Neural crest cell (in vitro differentiated cells): ENCODE measurements at places on chromosomes 4 and X.

DNA sequence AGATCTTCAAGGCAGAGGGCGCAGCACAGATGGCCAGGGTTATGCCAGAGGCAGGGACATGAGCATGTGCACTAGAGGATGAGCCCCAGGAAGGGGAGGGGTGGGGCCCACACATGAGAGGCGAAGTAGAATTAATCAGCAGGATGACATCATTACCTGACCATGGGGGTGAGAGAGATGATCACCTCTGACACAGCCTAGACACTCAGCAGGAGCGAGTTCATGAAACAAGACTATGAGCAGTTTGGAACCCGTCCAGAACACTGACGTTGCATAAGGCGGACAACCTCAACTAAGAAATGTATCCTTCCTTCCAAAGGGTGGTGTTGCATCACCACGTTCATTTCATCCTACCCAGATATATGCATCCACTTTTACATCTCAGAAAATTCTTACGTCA is 446.7 kb upstream of the TENM3 start:
- DNase-seq, result no peak

- no peak for DNase-seq
Measured at GRCh38 chrX:79290596-79290995, 76.5 kb downstream of the ITM2A start.

- no peak for DNase-seq
Measured at GRCh38 chr4:20019310-20020015, 232.2 kb upstream of the SLIT2 start.

DNA sequence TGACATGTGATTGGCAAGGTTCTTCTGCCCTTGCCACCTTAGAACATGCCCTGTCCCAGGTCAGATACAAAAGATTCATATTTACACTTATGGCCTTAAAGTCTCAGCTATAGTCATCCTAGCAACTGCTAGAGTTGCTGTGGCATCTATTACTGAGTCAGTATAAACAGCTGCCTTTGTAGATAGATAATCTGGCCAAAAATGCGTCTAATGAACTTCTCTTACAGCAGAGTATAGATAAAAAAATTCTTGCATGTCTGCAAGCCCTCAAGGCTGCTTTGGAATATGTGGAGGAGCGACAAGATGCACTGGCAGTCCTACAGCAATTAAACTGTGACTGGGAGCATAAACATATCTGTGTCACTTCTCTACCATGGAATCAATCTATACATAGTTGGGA is 1209.7 kb upstream of the PABPC4L start:
- DNase-seq, result no peak

GRCh38 chr4:172601195-172601594 is 567.4 kb upstream of the GALNT7 start:
- DNase-seq, result no peak

GRCh38 chr4:1628892-1629698 is 55.0 kb downstream of the FAM53A start:
- DNase-seq, result peak; percentile 96

DNA sequence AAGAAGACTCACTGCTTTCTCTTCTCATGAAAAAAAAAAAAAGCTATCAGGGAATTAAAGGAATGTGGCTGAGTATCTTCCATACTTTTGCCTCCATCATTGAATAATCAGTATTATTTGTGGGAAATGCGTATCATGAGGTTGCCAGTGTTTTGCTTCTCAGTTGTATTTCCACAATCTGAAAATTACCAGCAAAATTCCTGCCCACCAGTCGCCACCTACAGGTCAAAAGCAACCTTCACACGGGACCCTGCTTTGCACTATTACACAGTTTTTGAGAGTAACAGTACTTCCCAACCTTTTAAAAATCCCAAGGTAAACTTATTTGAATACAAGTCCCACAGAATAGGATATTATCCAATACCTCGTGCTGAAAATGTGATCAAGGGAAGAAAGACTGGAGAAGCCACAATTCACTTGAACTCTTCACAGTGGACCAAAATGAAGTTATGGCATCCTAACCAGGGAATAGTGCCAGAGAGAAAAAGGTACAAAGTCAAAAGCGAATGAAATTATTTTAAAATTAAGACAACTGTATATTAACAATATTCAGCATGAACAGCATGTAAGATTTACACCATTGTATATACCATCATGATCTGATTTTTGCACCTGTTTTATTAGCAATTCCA is 30.4 kb downstream of the PGRMC1 start:
- peak; percentile 15 for DNase-seq

DNA sequence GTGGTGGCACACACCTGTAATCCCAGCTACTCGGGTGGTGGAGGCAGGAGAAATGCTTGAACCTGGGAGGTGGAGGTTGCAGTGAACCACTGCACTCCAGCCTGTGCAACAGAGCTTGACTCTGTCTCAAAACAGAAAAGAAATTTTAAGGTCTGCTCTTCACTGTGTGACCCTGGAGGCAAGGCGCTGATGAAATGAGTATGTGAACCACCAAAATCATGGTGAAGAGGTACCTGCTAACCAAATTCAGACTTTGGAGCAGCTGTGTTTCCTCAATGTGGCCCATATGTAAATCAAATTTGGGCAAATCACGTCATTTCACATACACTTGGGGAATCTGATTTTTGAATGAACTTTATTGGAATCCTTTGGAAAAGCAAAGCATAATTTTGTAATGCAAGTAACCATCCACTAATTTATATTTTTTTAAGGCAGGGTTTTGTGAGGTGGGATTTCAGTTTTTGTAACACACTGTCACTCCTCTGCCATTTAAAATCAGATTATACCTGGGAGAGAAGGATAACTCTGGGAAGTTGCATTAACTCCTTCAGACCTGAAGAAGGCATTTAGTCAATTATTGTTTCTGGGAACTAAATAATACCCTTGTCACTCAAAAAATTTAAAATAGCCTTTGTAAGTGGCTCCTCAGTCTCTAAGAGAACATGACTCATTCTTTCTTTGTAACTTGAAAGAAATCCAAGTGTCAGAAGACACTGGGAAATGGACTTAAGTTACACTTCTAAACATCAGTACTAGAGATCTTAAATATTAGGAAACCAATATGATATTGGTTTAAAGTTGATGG is 24.0 kb downstream of the DOCK11 start:
- no peak for DNase-seq

- no peak for DNase-seq
Measured at GRCh38 chr4:40948014-40948413, 198.3 kb downstream of the NSUN7 start.

DNA sequence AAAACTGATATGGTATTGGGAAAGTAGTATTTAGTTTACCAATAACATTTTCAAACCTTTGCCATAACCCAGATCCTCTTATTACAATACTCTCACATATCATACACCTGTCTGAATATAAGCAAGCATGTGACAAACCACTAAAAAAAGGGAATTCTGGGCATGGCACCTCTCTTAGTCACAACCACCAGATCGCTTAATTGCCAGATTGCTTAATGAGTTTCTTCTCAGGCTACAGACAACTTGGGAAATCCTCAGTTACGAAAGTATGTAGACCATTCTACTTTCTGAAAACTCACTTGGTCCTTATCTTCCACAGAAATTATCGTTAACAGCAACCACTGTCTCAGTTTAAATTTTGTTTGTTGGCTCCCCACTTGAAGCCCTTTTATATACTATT is 2.1 kb downstream of the NAF1 start:
- DNase-seq, result no peak

DNA sequence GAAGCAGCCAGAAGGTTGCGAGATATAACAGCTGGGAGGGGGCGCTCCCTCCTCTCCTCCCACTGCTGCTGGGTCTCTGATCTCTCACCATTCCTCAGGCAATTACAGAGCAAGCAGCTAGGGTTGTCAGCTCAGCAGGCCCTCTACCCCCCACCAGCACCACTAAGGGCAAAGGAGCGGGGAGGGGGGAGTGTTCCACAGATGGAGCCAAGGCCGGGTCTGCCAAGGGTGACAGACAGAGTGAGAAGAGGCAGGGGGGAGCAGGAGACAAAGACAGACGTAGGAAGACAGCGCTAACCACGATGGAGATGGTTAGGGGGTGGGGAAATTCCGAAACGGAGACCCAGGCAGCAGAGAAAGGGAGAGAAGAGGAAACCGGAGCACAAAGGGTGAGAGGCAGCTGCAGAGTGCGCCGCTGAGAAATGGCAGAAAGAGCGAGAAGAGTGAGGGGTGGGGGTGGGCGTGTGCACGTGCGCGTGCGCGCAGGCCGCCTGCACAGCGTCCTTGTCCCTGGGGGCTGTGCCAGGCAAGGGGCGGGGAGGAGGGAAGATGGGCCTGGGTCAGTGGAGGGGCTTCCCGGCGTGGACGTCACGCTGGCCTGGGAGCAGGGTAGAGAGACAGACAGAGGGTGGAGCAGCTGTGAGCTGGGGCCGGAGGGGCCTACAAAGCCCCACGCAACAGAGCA is 6.9 kb downstream of the L1CAM start:
- peak; percentile 24 for DNase-seq

GRCh38 chr4:5711479-5712184 is 631 bp downstream of the EVC start:
- DNase-seq, result peak; percentile 19

GRCh38 chrX:115233497-115234455 is at the start of gene LRCH2:
TSS of gene LRCH2 (minus strand) at chrX:115234096. CDS start at chrX:115234041, 55 bp downstream.
- DNase-seq, result peak; percentile 57

GRCh38 chrX:5991393-5991792 is 237.3 kb downstream of the NLGN4X start:
- no peak for DNase-seq

DNA sequence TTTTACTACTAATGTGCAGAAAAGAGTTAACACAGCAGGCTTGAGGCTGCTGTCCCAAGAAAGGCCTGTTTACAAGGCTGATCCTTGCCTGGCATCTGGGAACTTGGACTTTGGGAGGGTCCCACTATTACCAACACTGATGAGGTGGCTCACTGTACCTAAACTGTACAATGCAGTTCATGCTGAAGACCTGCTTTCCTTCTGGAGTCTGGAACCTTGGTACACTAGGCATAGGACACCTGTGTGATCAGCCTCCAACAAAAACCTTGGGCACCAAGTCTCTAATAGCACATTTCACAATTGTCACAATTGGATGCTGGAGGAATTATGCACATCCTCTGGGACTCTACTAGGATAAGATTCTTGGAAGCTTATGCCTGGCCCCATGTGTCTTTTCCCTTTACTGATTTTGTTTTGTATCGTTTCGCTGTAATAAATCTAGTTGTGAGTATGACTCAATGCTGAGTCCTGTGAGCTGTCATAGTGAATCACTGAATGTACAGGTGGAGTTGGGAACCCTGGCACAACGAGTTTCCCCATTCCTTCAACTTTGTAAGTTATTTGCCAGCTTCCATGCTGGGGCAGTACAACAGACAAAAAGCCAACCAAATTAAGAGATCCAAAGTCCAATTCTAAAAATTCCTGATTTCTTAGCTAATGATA is 45.9 kb downstream of the TEC start:
- DNase-seq, result no peak

GRCh38 chr4:110198049-110198434 is 373 bp downstream of the ELOVL6 start:
- DNase-seq, result no peak

GRCh38 chr4:14337892-14338584 is 664.2 kb upstream of the CPEB2 start:
- no peak for DNase-seq

DNA sequence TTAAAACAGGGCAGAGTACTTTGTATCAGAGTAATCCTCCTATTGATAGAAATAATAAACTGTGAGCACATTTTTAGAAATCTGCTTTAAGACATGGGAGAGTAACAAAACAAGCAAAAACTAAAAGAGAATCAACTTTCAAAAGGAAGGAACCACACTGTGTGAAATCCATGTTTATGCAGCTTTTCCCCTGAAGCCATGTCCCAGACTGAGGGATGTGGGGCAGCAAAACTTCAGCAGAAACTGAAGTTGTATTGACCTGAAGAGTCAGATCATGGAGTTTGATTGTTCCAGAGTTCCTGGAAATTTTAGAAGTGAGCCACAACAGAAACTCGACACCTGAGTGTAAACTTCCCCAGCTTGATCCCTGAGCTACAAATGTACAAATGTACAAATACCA is 53.2 kb downstream of the COMMD8 start:
- no peak for DNase-seq

GRCh38 chrX:96688789-96689188 is 4.1 kb downstream of the DIAPH2 start:
- DNase-seq, result no peak

GRCh38 chr4:165810726-165811125 is 62.3 kb upstream of the TLL1 start:
- no peak for DNase-seq

- peak; percentile 21 for DNase-seq
Measured at GRCh38 chrX:54415534-54416350, 24.5 kb upstream of the TSR2 start.

GRCh38 chr4:23747281-23747735 is 142.5 kb downstream of the PPARGC1A start:
- DNase-seq, result no peak

DNA sequence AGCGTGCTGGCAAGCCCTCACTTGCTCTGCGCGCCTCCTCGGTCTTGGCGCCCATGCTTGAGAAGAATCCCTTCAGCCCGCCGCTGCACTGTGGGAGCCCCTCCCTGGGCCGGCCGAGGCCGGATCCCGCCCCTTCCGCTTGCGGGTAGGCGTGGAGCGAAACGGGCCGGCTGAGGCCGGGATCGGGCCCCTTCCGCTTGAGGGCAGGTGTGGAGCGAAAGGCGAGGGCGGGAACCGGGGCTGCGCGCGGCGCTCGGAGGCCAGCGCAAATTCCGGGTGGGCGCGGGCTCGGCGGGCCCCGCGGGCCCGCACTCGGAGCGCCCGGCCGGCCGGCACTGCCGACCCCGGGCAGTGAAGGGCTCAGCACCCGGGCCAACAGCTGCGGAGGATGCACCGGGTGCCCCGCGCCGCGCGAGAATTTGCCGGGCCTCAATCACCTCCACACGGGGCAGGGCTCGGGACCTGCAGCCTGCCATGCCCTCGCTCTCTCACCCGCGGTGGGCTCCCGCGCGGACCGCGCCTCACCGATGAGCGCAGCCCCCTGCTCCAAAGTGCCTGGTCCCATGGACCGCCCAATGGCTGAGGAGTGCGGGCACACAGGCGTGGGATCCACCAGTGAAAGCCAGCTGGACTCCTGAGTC is 58.1 kb upstream of the GBA3 start:
- no peak for DNase-seq

- DNase-seq, result no peak
Measured at GRCh38 chr4:66653937-66654336, 891.4 kb downstream of the CENPC start.

GRCh38 chr4:147678106-147678505 is 5.9 kb downstream of the PRMT9 start:
- no peak for DNase-seq

GRCh38 chr4:53545273-53545672 is 46.0 kb downstream of the LNX1 start:
- no peak for DNase-seq

GRCh38 chrX:36986231-36986630 is 21.9 kb upstream of the FAM47C start:
- DNase-seq, result no peak

GRCh38 chr4:17275836-17276235 is 236.1 kb downstream of the QDPR start:
- no peak for DNase-seq

GRCh38 chr4:185404031-185404430 is 7.4 kb downstream of the ANKRD37 start:
- no peak for DNase-seq
